ENCODE measurements at places on chromosomes 4 and X.

DNA sequence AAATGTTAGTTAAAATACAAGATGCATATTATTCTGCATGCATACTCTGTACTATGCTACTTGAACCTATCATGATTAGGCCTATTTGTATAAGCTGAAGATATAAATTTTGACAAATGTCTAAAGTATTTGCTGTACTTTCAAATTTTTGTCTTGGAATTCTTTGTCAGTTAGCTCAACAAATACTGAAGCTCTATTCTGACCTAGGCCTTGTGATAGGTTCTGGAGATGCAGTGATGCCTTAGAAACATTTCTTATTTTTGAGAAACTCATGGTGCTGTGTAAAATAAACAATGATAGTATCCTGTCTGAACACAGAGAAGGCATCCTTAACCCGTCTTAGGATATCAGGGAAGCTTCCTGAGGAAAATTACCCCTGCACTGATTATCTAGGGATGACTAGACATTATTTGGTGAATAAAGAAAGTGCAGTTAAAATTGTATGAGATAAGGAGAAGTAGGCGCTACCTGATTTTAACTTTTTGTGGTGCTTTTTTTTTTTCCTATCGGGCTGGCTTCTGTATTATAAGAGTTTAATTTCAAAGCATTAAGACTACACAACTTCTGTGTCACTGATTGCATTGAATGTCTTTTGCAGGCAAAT is 43.4 kb downstream of the MOB1B start:
- DNase-seq: no peak

GRCh38 chr4:2800691-2801596 is 8.1 kb downstream of the SH3BP2 start:
- no peak for DNase-seq

GRCh38 chrX:38896724-38897298 is 95.6 kb downstream of the MID1IP1 start:
- no peak for DNase-seq

DNA sequence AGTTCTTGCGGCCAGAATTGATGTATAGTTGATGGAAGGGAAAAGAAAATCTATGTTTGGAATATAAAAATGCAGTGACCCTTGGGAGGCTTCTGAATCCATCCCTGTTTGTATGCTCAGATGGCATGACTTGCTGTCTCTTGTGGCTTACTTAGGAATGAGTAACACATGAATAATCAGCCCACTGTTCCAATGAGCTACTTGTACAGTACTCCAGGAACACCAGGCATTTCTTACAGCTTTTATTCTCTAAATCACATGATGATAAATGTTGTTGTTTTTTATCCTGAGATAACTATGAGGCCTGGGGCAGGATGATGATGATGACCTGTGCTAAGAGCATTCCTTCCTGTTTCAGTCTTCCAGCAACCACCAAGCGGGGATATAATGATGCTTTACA is 18.9 kb downstream of the TMPRSS11E start:
- no peak for DNase-seq

DNA sequence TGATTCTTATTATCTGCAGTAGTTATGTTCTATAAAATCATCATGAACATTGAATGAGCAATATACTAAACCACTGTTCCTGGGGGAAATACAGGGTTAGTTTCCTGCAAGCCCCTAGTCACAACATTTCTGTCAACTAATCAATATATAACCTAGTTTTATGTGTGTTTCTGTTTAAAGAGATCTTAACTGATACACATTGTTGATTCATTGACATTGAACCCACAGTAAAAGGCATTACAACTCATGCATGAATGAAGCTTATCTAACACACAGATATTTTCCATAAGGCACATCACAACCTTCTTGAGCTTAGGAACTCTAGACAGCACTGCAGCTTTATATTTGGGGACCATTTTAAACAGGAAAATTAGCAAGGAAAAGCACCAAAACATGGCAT is 134.2 kb downstream of the CAMK2D start:
- DNase-seq: no peak

DNA sequence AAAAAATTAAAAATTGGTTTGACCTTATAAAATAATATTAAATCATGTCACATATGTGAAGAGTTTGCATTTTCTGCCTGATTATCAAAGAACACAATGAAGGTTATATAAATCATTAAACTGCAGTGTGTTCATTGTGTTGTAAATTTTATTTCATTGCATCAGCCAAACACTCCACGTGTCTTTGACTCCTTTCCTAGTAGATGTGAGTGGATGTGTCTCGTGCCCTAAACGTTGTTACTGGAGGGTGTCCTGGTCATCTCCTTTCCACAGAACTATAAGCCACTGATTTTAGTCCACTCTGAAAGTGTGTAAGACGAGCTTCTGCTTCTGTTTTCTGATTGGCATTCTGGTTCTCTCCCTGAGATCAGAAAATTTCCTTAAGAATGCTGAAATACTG is 127.3 kb downstream of the NDST4 start:
- no peak for DNase-seq

DNA sequence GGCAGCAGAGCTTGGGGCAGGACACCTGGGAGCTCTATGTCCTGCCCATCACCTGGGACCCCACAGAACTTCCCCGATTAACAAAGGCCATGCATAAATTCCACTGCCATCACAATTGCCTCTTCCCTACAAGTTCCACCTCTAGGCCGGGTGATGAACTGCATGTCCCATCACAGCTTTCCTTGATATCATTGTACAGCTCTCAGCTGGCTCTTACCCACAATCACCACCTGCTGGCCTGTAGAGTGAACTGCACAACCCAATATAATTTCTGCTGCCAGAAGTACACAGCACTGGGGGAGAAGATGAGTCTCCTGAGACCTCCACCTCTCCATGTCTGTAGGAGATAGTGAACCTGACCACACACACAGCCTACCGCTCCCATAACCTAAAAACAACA is 285.0 kb upstream of the AADAT start:
- DNase-seq: no peak

DNA sequence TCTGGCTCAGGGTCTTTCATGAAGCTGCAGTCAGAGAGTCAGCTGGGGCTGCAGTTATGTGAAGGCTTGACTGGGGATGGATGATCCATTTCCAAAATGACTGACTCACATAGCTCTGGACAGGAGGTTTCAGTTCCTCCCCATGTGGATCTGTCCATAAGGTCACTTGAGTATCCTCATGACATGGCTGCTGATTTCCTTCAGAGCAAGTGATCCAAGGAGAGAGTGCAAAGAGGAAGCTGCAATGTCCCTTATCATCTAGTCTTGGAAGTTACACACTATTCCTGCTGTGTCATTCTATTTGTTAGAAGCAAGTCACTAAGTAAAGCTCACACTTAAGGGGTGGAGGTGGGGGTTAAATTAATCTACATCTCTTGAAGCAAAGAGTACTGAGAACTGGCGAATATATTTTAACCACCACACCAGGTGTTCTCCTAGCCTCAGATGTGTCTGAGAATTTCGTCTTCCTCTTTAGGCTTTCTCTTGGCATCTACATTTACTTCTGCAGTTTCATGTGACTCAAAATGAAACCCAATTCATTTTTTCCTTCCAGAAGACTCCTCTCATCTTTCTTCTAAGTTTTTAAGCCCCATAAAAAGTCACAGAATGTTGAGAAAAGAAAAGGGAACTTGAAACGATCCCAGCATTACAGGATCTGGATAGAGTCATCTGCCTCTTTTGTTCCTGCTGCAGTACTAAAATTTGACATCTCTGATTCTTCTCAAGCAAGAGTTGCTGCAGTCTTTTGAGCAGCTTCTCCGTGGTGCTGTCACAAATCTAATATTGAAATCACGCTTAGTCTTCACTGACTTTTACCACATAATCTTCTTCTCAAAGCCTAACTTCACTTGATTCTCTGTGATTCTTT is 3.8 kb upstream of the GRPR start:
- no peak for DNase-seq

GRCh38 chr4:139469869-139470268 is 15.9 kb downstream of the RAB33B start:
- DNase-seq: no peak

GRCh38 chr4:150439451-150439933 is 142.5 kb upstream of the MAB21L2 start:
- no peak for DNase-seq

Data from activated effector memory CD4-positive, alpha-beta T cell treated with Interleukin-2 at 50 U/mL for 16 hours (primary cell).